ENCODE measurements at places on chromosomes 4 and X. TPM values are rescaled to one million over a fixed set of nuclear protein-coding genes. Genes with fewer than 3 reads are reported as not detected.

DNA sequence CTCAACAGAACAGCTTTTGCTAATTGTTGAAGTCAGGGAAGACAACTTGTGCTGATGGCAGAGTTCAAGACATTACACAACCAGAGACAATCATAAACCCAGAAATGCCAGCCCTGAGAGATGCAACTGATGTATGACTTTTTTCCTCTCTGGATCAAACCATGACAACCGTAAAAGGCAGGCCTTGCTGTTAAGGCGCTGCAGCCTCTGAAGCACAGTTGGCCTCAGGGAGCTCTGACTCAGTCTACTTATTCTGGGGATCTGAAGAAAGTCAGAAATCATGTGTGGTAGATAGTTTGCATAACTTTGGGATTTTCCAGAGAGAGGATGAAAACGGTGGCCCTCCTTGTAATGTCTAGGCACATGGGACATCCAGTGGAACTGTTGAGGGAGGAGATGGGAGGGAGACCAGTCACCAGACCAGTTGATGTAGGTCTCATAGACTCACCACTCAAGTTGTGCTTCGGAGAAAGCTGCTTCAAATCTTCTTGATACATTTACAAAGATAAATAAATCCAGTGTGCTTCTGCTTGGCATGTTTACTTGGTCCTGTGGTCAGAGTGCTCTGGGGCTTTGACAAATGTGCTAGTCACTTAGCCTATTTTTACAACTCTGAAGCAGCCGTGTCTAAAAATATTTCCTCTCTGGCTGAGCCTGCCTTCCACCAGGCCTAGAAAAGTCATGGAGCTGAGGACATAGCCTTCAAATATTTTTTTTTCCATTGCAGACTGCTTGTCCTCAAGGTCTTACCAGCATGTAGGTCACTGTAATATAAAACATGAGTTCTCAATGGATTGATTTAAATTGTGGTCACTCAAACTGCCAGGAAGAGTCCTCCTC lies 7.5 kb downstream of the HADH start:
- DNase-seq, result no peak

DNA sequence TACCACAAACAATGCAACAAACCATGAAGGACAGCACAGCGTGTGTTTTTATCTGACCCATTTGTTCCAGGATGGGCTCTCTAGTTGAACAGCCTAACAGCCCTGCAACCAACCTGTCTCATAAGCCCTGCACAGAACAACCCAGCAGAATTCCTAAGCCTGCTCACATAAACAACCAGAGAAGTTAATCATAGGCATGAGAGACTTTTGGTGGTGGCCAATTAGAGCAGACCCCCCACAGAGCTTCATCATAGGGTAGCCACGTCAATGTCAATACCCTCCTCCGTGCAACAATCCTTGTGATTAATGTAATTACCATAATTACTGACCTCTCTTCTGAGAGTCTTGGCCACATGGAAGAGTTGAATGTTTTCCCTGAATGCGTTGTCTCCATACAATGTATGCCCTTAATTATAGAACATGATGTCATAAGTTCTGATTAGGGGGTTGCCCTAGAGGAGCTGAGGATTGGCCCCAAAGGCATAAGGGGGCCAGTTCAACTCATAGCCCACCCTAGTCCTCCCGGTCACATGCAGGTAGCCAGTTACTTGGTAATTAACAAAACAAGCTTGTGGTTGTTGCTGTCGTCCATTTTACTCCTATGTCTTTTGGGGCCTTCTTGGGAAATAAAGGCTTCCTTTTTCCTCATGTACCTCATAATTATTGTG lies 92.7 kb downstream of the SYNPO2 start:
- DNase-seq, result no peak

DNA sequence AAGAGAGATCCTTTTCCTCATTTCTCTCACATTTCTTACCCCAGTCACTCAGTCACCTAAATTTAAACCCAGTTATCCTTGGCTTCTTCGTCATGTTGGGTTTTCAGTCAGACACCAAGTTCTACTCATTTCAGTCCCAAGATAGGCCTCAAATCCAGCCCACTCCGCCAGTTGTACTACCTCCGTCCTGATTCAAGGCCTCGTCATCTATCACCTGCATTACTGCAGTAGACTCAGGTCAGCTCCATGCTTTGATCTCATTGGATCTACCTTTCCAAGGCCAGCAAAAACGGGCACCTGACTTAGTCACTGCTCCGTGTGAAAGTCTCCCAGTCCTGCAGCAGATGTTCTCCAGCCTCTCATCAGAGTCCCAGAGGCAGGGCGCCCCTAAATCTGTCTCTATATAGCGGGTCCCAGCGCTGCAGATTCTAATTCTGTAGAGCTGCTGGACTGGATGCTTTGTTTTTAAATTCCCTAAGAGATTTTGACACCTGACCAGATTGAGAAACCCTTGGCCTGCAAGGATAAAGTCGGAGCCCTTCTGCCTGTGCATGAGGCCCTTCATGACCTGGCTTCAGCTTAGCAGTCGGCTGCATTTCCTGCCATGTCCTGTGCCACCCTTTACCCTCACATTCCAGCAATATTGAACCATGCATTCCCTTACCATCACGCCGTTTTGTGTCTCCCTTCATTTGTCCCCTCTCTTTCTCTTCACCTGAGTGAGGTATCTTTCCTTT lies 53.7 kb downstream of the ZFX start:
- no peak for DNase-seq

FRG2 gene
- total RNA-seq, result not detected

FRMPD4 gene
- 0.05 TPM for total RNA-seq

DNA sequence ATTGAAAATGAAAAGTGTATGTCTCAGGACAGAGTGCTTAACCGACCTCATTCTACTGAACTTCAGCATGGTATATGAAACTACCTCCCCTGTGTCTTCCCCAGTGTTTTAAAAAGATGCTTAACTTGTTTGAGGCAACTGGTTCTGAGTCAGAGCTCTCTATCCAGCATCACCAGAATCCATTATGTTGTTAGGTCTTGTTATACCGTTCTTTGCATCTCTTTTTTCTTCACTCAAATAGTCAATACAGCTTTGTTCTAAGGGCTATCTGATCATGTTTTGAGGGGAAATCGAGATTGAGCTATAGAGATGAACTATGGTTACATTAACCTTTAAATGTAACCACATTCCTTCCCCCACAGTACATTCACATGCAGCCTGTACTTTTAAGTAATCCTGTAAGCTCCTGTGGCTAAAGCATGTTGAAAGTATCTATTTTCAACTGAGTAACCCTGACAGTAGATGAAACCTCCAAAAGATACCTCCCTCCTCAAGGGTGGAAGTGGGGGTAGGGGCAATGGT lies 514.4 kb downstream of the RPA4 start:
- DNase-seq, result no peak

TACR3 gene
- total RNA-seq, result not detected
